ENCODE measurements at places on chromosomes 4 and X.
A peak's percentile ranks its signal among the peaks of the same experiment; 100 is the strongest.

DNA sequence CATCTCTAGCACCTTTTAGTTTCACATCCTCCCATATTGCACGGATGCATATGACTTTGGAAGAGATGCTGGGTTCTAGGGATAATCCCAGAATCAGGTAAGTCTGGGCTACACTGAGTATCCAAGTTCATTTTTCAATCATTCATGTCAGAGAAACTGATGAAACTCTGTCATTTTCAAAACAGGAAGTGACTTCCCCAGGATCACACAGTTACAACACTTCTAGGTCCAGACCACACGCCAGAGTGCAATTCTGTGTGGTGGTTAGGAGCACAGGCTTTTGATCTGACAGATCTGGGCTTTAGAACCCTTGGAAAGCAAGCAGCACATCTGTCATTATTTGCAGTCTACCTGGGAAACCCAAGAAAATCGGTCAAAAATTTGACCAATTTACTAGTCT is 52.1 kb upstream of the CDKN2AIP start:
- no peak for DNase-seq

GRCh38 chrX:64350521-64350920 is 44.7 kb downstream of the MTMR8 start:
- DNase-seq = no peak

DNA sequence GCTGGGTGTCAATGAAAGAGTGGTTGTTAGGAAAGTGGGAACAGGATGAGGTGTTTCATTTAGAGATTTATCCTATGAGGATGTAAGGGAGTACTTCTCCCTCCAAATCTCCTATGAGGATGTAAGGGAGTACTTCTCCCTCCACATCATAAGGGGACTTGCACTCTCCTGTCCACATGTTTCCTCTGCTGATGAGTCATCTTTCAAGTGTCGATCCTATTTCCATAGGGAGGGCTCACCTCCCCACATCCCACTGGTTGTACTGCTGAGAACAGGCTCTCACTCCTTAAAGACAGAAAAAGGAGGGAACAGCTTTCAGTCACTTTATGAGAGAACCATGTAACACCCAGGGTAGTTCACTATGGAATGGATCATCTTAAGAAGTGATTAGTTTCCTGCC is 65.0 kb downstream of the INPP4B start:
- no peak for DNase-seq

GRCh38 chr4:26077756-26078155 is 163.7 kb downstream of the SMIM20 start:
- DNase-seq = no peak

- DNase-seq = no peak
Observed at GRCh38 chr4:124143632-124144031, 568.9 kb downstream of the ANKRD50 start.

DNA sequence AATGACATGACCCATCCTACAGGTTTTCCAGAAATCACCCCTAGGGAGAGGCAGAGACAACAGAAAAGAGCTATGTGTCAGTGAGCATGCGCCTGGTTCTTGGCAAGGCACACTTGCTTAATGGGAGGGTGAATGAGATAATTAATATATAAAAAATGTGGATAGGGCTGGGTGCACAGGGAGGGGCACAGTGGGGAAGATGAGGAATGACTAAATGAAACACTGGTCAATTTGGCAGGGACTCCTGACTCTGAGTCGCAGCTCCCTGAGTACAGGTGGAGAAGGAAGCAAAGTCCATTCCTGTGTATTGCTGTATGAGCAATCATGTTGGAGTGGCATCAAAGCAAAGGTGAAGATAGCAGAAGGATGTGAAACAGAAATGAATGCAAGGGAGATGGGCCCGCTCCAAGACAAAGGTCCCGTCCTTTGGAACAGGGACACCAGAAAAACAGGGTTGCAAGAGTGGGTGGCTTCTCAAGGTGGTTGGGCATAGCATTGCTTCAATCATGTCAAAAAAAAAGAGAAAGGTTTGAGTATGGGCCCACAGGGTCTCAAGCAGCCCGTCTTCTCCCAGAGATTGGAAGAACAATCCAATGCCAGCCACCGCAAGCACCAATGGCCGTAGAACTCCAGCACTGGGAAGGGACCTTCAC is 278.4 kb upstream of the AGTR2 start:
- peak; percentile 6 for DNase-seq

- DNase-seq = no peak
Observed at GRCh38 chr4:148057516-148057915, 325.6 kb downstream of the ARHGAP10 start.

- peak; percentile 6 for DNase-seq
Observed at GRCh38 chrX:131675596-131676194, 131.8 kb downstream of the OR13H1 start.

DNA sequence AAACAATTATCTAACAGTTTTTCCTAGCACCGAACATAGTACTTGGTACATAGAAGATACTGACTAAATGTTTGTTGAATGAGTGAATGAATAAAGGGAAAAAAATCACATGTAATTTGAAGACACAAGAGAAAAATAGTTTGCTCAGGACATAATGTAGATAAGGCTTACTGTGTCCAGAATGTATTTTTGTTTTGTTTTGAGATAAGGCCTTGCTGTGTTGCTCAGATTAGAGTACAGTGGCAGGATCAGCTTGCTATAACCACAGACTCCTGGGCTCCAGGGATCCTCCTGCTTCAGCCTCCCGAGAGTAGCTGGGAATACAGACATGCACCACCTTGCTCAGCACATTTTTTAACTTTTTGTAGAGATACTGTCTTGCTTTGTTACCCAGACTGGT is 6.5 kb downstream of the FAM199X start:
- peak; percentile 12 for DNase-seq

GRCh38 chrX:19855700-19856381 is 31.6 kb downstream of the SH3KBP1 start:
- DNase-seq = peak; percentile 40

- DNase-seq = no peak
Observed at GRCh38 chrX:139766545-139766983, 58.6 kb upstream of the MCF2 start.

GRCh38 chrX:140799216-140799615 is 89.7 kb downstream of the LINC00632 start:
- no peak for DNase-seq

DNA sequence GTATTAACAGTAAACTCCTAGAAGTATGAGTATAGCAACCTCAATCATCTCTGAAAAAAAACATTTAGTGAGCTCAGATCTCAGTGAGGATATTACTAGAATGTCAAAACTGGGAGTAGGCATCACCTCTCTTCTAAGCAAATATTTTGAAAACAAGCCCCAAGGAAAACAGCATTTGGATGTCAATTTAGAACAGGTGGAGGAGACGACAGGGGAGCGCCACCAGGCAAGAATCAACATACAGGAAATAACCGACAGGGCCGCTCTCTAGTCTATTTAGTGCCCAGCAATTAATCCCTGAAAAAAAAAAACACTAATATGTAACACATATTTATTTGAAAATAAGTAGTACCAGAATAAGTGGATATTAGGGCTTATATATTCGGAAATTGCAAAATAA is 940.3 kb upstream of the ADGRL3 start:
- DNase-seq = no peak

- no peak for DNase-seq
Observed at GRCh38 chrX:10656214-10656613, 35.8 kb upstream of the MID1 start.

DNA sequence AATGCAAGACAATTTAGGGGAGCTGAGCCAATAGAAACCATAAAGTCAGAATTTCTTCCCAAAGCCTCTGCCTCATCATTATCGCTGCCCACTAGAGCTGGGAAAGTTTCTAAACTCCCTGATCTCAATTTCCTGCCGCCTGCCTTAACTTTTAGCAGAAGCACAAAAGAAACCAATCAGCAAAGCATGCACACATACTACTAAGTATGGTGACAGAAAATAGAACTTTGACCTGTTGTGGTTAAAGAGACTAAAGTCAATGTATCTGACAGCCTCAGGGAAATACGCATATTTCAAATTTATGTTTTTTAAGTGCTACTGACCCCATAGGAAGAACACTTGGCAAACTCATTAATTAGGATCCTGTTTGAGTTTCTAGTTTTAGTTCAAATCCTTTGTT is 10.1 kb downstream of the STK26 start:
- no peak for DNase-seq

DNA sequence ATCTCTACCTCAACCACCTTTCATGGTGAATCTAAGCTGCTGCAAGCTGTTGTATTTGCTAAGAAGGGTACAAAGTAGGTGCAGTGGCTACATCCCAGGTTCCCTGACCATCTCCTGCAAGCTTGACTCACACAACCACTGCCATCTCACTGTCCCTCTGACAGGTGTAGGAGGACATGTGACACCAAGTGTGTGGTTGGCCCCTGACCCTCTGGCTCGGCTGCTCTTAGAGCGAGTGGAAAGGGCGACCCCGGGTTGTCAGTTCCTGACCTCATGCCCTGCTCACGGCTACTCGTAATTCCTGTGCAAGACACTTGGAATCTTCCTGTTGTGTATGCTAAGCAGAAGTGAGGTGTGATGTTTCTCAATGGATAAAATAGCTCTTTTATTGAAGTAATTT is 184.4 kb downstream of the DCLK2 start:
- DNase-seq = no peak

DNA sequence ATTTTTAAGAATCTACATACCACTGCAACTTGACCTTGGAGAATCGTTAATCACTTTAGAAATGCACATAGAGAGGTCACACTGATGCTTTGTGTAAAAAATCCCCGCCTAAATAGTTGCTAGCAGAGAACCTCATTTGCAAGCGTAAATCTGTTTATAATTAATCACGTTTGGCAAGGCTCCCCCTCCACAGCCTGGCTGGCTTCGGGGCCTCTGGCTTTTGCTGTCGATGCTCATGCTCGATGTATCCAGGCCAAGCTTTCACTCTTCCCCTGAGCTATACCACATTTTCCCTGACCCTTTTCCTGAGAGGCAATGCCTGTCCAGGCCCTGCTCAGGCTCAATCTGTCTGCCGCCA is 23.4 kb downstream of the CYTL1 start:
- peak; percentile 16 for DNase-seq

- no peak for DNase-seq
Observed at GRCh38 chr4:188002323-188002722, 6.8 kb downstream of the ZFP42 start.

- no peak for DNase-seq
Observed at GRCh38 chr4:1834047-1834775, 21.7 kb downstream of the LETM1 start.

DNA sequence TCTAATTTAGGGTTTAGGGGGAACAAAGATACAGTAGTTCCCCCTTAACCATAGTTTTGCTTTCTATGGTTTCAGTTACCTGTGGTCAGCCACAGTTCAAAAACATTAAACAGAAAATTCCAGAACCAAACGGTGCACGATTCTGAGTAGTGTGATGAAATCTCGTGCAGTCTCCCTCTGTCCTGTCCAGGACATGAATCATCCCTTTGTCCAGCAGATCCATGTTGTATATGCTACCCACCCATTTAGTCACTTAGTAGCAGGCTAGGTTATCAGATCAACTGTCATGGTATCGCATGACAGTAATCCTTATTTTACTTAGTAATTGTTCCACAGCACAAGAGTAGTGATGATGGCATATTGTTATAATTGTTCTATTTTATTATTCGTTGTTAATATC is 556.1 kb downstream of the IL1RAPL1 start:
- DNase-seq = peak; percentile 57

- no peak for DNase-seq
Observed at GRCh38 chrX:28670074-28670473, 82.8 kb downstream of the IL1RAPL1 start.

GRCh38 chr4:108878806-108879205 is 116.0 kb upstream of the ETNPPL start:
- DNase-seq = no peak

DNA sequence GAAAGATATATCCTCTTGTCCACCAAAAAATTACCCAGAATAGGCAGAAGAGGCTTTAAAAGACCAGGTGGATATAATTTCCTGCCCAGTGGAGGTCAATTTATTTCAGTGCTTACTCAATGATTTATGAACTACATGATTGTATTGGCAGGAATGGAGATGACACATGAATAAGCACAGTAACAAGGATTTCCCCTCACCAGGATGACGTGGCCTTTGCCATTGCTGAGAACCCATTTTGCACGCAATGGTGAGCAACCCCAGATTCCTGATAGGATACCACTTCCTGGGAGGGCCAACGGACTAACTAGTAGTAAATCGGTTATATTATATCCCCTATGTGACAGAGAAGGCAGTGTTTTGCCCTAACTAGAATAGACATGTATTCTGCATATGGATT is 11.6 kb upstream of the TTC29 start:
- peak; percentile 77 for DNase-seq

DNA sequence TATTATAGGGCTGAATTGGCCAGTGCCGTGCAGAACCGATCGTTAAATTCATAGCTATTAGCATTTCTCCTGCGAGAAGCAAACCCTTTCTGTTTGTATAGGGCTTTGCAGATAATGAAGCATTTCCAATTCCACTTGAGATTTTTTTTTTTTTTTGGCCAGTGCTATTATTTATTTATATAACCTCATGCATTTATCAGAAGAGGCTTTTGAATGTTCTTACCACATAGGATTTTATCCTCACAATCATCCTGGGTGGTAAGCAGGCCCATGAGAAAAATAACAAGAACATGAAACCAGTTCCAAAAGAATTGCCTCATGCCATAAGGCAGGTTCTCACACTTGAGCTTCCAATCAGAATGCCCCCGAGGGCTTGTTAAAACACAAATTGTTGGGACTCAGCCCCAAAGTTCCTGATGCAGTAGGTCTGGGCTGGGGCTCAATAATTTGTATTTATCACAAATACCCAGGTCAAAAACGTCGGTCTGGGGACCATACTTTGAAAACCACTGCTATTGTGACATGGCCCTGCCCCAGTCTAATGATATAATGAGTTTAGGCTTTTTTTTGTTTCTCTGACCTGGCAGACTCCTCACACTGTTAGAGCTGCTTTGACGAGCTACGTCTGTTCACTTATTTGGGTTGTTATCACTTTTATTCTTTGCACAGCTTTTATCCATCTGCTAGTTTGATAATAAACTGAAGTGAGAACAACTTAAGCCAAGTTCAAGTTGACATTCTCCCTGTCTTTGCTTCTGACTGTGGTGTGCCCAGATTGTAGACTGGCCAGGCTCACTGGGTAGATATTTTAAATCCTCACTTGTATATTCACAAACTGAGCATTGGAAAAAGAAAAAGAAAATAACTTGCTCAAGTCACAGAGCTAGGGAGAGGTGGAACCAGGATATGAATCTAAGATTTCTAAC is 20.1 kb downstream of the SUPT20HL1 start:
- DNase-seq = peak; percentile 26
